Inflammatory macrophage treated with lipopolysaccharide for 4 hours (primary cell): ENCODE measurements at places on chromosomes 11 and 22.
A peak's percentile ranks its signal among the peaks of the same experiment; 100 is the strongest.

DNA sequence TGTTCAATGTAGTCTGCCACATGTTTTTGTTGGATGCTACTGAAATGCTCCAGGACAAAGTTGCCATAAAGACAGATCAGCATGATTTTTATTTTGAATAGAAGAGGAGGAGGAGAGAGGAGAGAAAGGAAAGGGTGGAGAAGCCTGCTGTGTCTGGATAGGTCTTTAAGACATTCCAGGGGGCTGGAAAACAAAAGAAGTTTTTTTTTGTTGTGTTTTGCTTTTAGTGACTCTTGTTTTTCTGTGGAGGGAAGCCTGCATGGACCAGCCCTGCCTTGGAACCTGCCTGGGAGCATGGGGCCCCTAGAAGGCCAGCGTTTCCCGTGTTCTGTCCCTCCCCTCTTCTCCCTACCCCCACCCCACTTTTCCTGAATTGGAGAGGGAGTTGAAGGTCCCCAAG, 2.3 kb downstream of the TSPAN18 start:
- no peak for DNase-seq

DNA sequence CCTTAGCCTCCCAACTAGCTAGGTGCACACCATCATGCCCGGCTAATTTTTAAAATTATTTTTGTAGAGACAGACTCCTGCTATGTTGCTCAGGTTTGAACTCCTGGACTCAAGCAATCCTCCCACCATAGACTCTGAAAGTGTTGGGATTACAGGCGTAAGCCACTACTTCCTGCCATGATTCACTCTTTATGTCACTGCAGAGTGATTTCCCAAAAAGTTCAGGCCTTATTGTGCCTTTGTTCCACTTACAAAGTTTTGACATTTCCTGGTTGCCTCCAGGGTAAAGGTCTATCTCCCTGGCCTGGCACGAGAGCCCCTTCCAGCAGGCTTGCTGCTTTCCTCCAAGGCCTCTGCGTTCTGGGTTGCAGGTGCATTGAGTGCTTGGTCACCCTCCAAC, 44.6 kb upstream of the RIC3 start:
- DNase-seq, result peak; percentile 70

DNA sequence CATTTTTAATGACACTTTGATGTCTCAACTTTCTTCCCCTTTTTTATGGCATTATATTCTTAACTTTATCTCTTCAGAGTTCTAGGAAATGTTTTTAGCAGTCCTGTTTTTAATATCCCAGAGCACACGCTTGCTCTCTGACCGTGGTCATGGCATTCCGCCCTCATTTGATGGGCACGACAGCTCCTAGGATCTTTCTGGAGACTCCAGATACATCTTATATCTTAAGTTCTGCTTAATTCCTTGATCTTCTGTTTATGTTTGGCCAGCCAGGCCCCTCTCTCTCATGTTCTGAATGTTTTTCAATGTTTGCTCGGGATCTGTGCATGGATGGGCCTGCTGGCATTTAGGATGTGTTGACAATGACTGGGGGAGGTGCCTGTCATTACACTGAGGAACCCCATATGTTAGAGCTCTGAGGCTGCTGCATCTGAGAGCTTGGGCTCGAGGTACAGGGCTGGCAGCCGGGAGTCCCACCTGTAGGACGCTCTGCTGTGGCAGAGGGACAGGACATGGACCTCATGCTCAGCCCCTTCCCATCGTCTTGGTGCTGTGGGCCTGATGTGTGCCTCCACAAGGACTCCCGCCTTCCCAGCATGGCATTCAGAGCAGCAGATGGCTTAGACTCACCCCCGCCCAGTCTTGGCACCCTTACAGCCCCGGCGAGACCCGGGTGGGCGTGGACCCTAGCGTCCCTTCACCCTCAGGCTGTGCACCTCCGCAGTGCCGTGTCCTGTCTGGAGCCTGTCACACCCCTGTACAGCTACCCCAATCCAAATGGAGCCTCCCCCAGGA, 75.0 kb downstream of the CDKN1C start:
- no peak for DNase-seq

DNA sequence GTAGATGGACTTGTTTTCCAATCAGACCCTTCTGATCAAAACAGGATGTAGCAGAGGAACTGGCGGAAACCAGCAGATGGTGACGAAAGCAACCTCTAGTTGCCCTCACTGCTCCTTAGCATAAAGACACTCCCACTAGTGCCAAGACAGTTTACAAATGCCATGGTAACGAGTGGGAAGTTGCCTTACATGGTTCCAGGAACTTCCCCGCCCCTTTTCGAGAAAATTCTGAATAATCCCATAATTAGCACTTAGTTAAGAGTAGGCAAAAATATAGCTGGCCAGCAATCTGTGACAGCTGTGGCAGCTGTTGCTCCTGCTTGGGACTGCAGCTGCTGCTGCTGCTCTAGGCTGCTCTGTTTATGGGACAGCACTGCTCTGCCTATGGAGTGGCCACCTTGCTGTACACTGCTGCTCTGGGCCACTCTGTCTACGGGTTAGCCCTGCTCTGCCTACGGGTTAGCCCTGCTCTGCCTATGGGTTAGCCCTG, 33.4 kb upstream of the SORL1 start:
- peak; percentile 93 for DNase-seq

- DNase-seq, result peak; percentile 79
These were observed at the start of gene PRAME for GRCh38 chr22:22558972-22559603. Gene PRAME, minus strand, starts transcription at chr22:22559265. Its CDS starts 2,433 bp downstream, at chr22:22556832.

DNA sequence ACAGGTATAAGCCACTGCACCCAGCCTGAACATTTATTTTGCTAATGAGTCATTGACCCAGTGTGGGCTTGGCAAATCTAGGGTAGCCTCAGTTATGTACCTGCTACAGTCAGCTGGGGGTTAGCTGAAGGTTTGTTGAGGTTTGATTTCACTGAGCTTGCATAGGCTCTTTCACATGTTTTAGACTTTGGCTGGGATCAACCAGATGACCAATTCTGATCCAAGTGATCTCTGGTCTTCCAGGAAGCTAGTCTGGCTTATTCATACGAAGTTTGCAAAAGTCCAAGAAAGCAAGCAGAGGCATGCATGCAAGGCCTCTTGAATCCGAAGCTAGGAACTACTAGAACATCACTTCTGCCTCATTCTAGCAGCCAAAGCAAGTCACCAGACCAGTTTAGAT, 21.0 kb downstream of the SERPING1 start:
- no peak for DNase-seq
